ENCODE measurements at places on chromosomes 4 and X.
A peak's percentile ranks its signal among the peaks of the same experiment; 100 is the strongest.

- no peak for DNase-seq
Measured at GRCh38 chrX:96474029-96474740, 210.5 kb upstream of the DIAPH2 start.

DNA sequence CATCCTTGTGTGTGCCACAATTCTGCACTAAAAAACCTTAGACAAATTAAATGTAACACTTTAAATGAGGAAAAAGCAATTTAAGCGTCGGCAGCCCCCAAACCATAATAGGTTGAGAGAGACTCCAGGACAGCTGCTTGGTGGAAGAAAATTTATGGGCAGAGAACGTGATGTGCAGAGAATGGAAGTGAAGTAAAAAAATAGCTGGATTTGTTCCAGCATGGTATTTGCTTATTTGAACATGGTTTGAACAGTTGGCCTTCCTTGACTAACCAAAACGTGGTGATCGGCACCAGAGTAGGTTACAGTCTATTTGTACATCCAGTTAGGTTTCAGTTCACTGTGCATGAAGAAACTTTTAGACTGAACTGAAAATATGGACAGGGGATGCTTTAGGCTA lies 343.0 kb upstream of the CPEB2 start:
- no peak for DNase-seq

DNA sequence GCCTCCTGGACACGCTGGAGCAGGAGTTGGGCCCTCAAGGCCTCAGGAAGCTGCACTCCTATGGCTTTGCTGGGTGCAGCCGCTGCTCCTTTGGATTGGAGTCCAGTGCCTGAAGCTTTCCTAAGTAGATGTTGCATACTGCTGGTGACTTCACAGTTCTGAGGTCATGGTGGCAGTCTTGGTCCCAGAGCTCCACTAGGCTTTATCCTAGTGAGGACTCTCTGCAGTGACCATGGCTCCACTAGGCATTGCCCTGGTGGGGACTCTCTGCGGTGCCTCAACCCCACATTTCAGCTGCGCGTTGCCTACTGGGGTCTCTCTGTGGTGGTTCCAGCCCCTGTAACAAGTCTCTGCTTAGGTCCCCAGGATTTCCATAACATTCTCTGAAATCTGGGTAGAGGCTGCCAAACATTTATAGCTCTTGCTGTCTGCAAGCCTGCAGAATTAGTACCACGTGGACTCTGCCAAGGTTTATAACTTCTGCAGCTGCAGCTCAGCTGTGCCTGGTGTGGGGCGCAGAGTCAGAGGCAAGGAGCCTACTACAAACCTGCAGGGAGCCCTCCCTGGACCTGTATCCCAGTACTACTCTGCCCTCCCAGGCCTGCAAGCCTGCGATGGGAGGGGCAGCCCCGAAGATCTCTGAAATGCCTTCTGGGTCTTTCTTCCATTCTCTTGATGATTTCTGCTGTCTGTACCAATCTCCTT lies 46.0 kb upstream of the NFKB1 start:
- DNase-seq = no peak

DNA sequence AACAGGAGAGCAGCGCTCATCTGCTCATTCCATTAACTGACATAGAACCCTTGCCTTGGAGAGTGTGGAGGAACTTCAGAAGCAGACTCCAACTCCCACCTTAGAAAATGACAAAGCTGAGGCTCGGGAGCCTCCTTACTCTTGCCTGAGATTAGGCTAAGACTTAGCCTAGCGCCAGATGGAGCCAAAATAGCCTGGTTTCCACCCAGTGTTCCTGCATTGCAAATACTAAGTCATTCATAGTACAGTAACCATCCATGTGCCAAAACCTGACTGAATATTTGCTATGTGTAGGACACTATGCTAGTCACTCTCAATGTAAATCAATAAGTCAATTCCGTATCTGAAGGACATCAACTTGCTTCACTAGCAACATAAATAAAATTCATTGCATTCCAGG lies 387.4 kb upstream of the CPEB2 start:
- no peak for DNase-seq

DNA sequence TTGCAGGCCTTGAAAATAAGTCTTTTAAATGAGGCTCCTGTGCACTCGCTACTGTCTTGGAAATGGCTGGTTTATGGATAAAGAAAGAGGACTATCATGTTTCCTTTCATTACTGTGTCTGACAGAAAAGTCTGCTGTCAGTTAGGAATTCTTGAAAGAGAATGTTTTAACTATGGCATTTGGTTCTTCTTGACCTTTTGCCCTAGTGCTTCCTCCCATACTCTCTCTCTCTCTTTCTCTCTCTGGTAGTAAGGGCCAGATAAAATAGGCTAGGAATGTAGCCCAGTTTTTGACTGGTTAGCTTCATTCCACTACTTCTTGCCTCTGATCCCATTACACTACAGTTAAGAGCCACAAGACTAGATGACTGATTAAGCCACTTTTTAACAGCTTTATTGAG lies 29.8 kb downstream of the YY2 start:
- DNase-seq = no peak

DNA sequence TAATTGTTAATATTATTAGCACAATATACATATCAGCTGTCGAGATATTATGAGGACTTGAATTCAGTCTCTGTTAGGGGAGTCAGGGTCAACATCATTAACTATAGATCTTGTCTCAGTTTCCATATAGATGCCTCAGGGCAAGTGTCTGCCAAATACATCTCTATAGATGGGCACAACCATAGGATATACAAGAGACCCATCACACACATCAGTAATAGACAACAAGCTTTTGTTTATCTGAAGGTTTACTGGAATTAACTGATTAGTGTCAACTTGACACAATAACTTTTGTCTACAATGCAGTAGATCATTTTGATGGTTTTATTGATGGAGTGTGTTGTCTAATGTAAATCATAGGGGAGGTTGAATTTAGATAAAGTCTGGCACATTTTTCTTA lies 37.1 kb upstream of the PHOX2B start:
- no peak for DNase-seq

GRCh38 chrX:23879380-23880090 lies 28.2 kb downstream of the APOO start:
- no peak for DNase-seq

- no peak for DNase-seq
Measured at GRCh38 chr4:118353534-118354030, 779 bp upstream of the PRSS12 start.

GRCh38 chrX:129650821-129651510 lies 3.8 kb downstream of the APLN start:
- DNase-seq = no peak

DNA sequence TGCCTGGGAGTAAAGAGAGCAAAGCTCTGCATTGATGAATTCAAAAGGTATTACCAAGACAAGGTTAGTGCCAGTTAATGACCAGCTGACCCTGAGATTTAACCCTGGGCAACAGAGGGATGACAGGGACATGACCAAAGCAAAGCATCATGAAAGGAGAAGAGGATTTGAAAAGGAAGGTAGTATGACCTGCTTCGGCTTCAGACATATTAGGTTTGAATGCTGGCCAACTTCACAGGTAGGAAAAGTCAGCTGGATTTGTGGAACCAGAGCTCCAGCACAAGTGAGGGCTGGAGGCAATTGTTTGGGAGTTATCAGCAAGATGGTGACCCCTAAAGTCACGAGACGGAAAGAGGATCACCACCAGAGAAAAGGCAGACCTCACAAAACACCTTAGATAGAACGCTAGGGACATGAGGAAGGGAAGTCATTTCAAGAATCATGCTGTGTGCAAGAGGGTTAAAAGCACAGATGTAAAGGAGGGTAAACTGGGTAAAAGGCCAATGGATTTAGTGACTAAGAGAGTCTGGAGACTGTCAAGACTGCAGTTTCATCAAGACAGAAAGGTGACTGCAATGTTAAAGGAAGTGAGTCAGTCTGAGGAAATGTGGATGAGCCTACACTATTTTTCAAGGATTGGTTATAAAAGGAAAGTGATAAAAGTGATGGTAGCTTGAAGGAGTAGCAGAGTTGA lies 45.6 kb downstream of the SH3RF1 start:
- no peak for DNase-seq

DNA sequence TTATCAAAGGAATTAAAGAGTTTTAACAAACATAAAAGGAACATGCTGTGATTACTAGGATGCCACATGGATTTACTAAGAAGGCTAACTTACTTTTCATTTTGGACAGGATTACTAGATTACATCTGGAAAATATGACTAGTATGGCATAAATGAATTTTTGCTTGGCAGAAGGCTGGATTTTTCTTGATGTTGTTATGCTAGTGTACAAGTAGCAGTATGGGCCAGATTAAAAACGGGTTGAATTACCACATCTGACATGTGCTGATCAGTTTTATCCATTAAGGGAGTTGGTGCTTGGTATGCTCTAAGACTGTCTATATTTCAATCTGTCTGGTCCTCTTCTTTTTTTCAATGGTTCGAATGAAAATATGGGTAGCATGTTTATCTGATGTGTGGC lies 70.5 kb downstream of the JADE1 start:
- no peak for DNase-seq

GRCh38 chr4:12203945-12204344 lies 775.3 kb upstream of the HS3ST1 start:
- DNase-seq = no peak

- no peak for DNase-seq
Measured at GRCh38 chr4:76087007-76087769, 12.7 kb downstream of the ART3 start.

DNA sequence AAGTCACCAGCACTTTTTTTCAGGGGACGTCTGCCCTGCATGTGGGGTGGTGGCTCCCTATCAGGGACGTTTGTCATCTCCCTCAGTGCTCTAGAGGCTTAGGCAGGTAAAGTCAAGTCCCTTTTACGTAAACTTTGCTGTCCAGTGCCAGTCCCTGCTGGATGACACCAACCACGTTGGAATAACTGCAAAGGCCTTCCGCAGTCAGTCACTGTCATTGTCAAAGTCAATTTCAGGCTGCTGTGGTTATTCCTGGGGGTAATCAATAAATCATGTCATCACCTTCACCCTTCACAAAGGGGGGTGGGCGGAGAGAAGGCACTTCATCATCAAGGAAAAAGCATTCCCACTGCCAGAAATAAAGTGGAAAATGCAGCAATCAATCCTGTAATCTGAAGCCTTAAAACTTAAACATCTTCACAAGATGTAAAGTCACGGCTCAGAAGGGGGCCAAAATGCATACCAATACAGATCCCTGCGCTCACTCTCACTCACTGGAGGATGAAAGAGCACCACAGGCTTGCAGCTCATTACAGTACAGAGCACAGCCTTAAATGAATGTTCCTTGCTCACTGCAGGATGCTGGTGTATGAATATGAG lies 56.2 kb downstream of the CLDN22 start:
- DNase-seq = no peak

DNA sequence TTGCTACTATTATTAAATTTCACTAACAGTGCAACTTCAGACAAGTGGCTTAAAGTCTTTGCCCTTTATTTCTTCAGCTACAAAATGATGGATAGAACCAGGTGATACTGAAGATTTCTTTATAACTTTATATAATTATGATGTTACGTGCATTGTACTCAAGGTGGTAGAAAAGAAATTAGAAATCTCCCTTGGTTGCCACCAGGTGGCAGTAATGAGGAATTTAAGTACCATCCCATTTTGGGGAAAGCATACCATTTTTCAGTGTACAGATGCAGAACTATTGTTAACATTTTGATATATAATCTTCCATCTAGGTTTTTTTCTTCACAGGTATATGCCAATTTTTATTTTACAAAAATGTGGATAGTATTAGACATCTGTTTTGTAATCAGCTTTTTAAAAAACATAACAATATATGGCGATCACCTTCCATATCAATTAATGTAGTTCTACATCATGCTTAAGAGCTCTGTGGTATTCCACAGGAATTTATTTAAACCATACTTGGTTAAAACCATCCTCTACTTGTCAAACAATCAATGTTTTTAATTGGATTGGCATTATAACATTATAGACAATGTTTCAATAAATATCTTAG lies 37.7 kb upstream of the RAB33B start:
- DNase-seq = no peak

- no peak for DNase-seq
Measured at GRCh38 chr4:151099976-151100417, 569 bp downstream of the RPS3A start.

DNA sequence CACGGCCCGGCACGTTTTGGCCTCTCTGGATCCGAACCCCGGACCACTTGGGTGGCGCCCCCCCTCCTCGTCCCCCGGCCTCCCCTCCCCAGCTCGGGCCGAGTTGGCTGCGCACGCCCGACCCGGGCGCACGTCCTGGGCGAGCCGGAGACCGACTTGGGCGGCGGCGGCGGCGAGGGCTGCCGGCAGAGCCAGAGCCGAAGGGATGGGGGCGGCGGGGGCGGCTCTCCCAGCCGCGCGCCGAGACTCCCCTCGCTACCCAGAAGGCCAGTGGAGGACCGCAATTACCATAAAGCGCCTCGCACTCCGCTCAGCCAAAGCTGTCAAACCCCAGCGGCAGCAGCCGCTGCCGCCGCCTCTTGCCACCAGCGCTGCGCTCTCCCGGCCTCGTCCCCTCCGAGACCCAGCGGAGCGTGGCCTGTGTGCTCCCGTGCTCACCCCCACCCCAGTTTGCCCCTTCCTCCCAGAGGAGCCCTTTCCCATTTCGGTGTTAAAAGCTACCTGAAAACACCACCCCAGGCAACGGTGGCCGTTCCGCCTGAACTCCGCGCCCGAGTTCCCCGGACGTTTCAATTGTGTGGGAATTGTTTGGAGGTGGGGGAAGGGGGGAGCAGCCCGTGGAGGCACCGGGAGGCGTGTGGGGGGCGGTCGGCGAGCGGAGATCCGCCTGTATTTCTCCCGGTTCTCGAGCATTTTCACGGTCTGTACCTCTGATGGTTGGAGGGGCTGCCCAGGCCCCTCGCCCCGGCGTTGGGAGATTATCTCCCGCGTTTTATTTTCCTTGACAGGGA lies 701 bp upstream of the BCOR start:
- peak; percentile 38 for DNase-seq
